ENCODE measurements at places on chromosomes 12 and 14. TPM values are rescaled to one million over a fixed set of nuclear protein-coding genes. Genes with fewer than 3 reads are reported as not detected.

- no peaks in the 10 kb centered on the region for H3K4me1 ChIP-seq
- no peaks in the 10 kb centered on the region for H3K27me3 ChIP-seq
- H3K27ac ChIP-seq: no peak overlapping the region
- no peaks in the 10 kb centered on the region for H3K36me3 ChIP-seq
These were observed 7.3 kb upstream of the FGF23 start for GRCh38 chr12:4386801-4387200.

GRCh38 chr12:41627476-41627875 lies 439.4 kb downstream of the PDZRN4 start:
- H3K36me3 ChIP-seq: no peaks in the 10 kb centered on the region
- no peaks in the 10 kb centered on the region for H3K27me3 ChIP-seq
- no peak for DNase-seq
- no peak overlapping the region for H3K27ac ChIP-seq
- H3K4me1 ChIP-seq: no peaks in the 10 kb centered on the region

The PAH gene
- total RNA-seq: not detected

GRCh38 chr12:107843351-107844311 lies 69.1 kb downstream of the ASCL4 start:
- H3K27ac ChIP-seq: no peak overlapping the region
- H3K4me1 ChIP-seq: peaks cover 17% of the 10 kb centered on the region
- no peak for DNase-seq
- no peak overlapping the region for H3K4me3 ChIP-seq

DNA sequence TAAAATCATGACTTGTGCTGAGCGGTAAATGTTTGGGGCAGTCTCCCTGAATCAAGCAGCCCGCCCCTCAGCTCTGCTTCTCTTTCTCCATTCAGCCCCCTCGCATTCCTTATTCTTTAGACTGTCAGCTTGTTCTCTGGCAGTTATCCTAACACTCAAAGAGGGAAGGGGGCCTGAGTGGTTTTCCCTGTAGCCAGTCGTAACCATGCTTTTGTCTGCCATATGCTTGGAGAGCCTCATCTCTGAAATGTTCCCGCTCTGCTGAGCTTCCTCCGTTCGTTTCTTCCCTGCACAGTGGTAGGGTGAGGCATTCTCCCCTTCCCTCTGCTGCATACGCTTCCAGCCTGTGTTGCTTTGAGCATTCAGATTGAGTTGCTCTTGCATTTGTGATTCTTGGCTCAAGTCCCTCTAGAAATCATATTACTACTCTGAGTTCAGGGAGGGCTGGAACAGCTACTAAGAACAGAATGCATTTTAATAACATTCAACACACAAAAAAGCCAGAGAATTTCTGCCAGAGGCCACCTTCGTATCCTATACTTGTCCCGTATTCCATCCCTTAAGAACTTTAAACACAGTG lies 119.7 kb downstream of the FBXL14 start:
- peaks cover 17% of the 10 kb centered on the region for H3K4me1 ChIP-seq
- H3K36me3 ChIP-seq: no peaks in the 10 kb centered on the region
- DNase-seq: no peak

DNA sequence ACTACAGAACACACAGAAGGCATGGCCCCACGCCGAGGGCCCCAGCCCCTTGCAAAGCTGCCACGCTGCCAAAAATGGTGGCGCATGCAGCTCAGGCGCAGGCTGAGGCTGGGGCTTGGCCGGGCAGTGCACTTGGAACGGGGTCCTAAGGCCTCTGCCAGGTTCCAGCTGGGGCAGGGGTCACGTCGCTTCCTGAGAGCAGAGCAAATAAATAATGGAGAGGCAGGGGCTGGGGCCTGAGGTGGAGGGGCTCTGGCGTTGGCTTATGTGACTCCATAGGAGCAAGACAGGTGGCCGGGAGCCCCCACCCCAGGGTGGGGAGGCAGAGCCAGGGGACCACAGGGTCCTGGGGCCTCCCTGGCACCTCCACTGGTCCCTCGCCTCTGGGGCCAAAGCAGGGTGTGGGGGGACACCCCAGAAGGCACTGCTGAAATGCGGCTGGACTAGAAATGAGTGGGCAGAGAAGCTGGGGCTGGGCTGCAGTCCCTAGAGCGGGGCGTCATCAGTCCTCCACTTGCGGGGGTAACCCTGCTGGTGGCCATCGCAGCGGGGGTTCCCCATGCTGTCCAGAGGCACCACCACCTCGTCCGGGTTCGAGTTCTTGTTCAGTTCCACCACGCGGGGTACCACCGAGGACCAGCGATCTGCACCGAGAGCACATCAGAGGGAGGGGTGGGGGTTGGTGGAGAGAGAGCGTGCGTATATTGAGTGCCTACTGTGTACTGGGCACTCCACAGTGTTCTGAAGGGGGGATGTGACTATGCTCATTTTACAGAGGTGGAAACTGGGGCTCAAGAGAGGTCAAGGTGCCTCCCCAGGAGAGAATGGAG lies 49.8 kb downstream of the TRPV4 start:
- no peak for DNase-seq
- no peaks in the 10 kb centered on the region for H3K36me3 ChIP-seq
